Neural cell (in vitro differentiated cells): ENCODE measurements at places on chromosomes 6 and 20. TPM values are rescaled to one million over a fixed set of nuclear protein-coding genes. Genes with fewer than 3 reads are reported as not detected.

The TUBB1 gene
- polyA plus RNA-seq = not detected in 2 replicates

The EDN3 gene
- 0.50 TPM in 1 of 2 replicates, not detected in the other for polyA plus RNA-seq

The TBXT gene
- polyA plus RNA-seq = not detected in 2 replicates

The ALDH8A1 gene
- 6.9 and 8.2 TPM in 2 replicates for polyA plus RNA-seq

The LTB gene
- polyA plus RNA-seq = not detected in 2 replicates

The ACSS1 gene
- 0.14 TPM in 1 of 2 replicates, not detected in the other for polyA plus RNA-seq
